ENCODE measurements at places on chromosomes 1 and 21.

GRCh38 chr1:221992427-221992826, 250.5 kb upstream of the DUSP10 start:
- no peak for DNase-seq

GRCh38 chr1:66266756-66267155, 267.2 kb upstream of the SGIP1 start:
- no peak for DNase-seq

- peak; percentile 99 for DNase-seq
These were observed 384 bp upstream of the SMG7 start for GRCh38 chr1:183471743-183472487.

DNA sequence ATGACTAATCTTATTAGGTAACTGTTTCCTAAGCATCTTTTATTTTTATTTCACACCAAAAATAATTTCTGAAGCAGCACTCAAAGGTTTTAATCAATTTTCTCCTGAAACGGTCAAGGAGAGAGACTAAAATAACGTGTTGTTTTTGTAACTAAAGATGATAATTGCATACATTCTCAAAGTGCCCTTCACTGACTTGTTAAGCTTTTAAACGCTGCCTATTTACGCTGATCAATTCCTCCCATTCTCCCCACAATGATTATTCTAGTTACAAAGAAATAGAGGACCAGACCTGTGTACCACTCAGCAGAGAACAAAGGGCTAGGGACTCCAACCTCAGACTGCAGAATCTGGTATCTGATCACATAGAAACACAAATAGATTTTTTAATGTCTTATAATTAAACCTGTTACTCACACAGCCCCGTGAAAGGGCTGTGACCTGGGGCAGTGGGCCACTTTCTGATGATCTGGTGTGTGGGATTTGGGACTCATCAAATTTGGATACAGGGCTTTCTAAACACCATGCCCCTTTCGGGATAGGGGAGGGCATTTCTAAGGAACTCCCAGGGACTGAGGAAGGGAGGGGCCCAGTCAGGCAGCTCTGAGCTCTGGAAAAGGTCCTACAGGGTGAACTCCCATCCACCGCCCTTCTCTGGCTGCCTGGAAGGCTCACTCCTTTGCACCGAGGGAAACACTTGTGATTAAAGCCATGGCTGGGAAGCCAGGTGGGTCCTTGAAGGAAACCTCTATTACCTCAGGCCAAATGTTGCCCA, 65.2 kb downstream of the BCAR3 start:
- no peak for DNase-seq

GRCh38 chr1:19101244-19101643, 108.8 kb downstream of the UBR4 start:
- no peak for DNase-seq

DNA sequence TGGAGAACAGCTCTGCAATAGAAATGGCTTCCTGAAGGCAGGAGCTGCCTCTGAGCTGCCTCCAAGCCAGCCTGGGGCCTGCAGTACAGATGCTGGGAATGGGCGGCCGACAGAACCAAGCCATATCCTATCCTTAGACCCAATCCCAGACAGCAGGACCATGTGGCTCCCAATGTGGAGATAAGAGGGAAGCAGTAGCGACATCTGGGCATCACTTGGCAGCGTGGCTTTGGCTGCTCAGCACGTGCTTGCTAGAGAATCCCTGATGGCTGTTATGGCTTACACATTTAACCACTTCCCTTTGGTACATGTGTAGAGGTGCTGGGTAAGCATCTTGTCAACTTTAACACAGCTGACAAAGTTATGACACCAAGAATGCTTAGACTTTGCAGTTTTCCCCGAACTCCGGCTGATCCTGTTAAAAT, 87.7 kb downstream of the MAN1C1 start:
- DNase-seq: peak; percentile 53

- DNase-seq: no peak
These were observed 342.4 kb downstream of the VAV3 start for GRCh38 chr1:107622535-107622934.

DNA sequence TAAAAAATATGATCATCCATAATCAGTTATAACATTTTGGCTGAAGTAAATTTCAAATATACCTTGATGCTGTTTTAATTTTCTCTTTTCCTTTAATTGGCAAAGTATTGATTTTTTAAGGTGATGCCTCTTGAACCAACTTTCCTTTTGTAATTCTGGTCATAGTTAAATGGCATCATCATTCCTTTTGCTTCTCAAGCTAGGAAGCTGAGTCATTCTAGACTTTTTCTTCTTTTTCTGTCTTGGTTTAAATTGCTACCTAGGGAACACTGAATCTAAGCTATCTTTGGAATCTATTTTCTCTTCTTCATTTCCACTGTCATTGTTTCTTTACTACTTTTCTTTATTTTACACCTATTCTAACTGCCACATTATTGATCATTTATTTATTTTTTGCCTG, 162.7 kb downstream of the HMCN1 start:
- no peak for DNase-seq

GRCh38 chr1:6942990-6943389, 157.7 kb downstream of the CAMTA1 start:
- DNase-seq: no peak

DNA sequence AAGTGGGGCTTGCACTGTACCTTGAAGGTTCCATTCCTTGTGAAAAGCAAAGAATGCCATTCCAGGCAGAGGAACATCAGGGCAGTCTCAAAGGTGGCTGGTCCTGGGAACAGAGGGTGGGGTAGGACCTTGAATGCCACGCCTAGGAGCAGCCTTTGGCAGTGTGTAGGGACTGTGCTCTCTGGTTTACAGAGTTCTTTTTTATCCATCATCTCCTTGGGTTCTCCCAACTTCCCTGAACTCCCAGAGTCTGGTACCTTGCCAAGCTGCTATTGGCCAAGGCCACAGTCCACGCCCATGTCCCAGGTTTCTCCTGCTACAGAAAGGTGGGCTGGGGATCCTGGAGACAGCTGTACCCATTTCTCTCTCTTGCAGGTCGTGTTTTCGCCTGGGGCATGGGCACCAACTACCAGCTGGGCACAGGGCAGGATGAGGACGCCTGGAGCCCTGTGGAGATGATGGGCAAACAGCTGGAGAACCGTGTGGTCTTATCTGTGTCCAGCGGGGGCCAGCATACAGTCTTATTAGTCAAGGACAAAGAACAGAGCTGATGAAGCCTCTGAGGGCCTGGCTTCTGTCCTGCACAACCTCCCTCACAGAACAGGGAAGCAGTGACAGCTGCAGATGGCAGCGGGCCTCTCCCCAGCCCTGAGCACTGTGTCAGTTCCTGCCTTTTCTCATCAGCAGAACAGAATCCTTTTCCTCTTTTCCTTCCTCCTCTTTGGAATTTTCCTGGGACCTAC, 15.3 kb upstream of the TRNAU1AP start:
- DNase-seq: peak; percentile 44

DNA sequence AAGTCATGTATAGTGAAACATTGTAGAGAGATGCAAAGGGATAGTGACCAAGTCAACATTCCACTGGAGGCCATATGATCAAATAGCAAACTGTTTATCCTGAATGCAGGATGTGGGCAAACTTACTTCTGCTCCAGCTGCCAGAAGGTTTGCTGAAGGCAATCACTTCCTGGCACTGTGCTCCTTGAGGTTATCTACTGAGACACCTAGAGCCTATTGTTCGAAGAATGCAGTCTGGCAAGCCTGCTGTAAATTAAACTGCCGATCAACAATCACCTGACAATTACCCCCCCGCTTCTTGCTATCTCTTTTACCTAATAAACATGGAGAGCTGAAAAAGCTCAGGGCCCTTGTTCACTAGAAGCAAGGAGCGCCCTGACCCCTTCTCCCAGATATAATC, 139.4 kb upstream of the B3GALT2 start:
- no peak for DNase-seq

- peak; percentile 71 for DNase-seq
These were observed 1079.1 kb downstream of the ADGRL2 start for GRCh38 chr1:82879701-82880305.

- DNase-seq: peak; percentile 45
These were observed 57.8 kb upstream of the BCAR3 start for GRCh38 chr1:93739472-93739871.

- DNase-seq: no peak
These were observed 630 bp upstream of the LHX9 start for GRCh38 chr1:197916500-197916983.

GRCh38 chr1:5394111-5394510, 598.1 kb downstream of the NPHP4 start:
- no peak for DNase-seq

DNA sequence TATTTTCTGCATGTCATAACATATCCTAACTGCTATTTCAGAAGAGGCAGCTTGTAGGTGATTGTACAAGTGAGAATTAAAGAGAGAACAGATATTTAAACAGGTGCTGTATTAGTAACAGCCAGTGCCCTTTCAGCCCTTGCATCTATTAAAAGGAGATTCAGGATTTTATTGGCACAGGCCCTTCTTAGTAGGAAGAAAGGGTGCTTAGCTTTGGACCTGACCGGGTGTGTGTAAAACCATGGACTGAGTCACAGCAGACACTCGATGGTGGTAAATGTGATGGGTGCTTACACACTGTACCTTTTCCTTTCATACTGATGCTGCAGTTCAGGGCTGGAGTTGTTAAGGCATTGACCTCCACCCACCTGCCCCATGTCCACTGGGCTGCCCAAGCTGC, 12.7 kb upstream of the CD101 start:
- DNase-seq: no peak

- DNase-seq: no peak
These were observed 103.8 kb downstream of the BRINP3 start for GRCh38 chr1:190373705-190374336.

GRCh38 chr1:243705585-243705984, 144.5 kb downstream of the AKT3 start:
- no peak for DNase-seq

DNA sequence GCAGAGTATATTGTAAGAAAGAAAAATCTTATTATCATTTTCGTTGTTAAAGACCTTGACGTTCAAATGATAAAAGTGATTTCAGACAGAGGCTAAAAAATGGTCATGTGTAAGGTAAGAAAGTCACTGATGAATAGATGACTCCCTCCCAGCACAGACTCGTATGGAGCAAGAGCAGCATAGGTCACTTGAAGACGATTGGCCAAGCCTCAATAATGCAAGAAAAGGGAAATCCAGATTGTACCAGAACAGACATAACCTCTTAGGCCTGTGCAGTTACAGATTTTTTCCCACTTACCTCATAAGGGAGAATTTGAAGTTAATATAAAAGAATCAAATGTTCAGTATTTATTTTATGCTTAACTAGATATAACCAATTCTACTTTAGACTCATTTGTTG, 16.3 kb upstream of the OLFML2B start:
- DNase-seq: no peak

DNA sequence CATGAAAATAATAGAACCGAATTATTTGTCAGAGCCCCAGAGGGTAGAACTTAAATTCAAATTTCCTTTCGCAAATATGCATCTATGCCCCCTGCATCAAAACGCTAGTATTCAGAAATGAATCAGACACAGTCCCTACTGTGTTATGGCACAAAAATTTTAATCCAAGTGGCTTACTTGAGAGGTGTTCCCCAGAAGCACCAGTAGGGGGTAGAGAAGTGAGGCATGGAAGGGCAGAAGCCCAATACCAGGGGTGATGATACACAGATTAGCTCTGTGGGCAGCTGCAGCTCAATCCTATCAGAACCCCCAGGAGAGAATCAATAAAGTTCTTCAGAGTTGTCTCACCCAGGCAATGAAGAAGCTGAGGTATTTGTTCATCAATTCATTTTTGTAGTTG, 342.2 kb downstream of the OMA1 start:
- no peak for DNase-seq

GRCh38 chr1:7232441-7233236, 447.4 kb downstream of the CAMTA1 start:
- no peak for DNase-seq

- DNase-seq: peak; percentile 12
These were observed 9.4 kb upstream of the NHLH1 start for GRCh38 chr1:160357286-160358002.

- peak; percentile 61 for DNase-seq
These were observed 33.8 kb downstream of the DUSP10 start for GRCh38 chr1:221708076-221708571.

DNA sequence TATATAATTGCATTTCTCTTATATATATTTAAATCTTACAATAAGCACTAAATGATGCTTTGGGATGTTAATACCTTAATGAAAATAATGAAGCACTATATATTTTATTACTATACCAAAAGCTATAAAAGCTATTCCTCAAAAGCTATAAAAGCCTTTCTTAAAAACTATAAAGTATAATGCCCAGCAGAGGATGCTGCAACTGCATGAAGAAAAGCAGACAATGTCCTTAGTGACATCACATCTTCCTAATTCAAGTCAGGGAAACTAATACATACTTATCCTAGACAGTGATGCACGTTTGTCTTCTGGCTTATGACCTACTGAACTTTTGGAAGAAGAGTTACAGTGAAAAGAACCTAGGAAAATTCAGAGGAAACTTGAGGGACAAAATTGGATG, 13.6 kb upstream of the C1orf185 start:
- no peak for DNase-seq

DNA sequence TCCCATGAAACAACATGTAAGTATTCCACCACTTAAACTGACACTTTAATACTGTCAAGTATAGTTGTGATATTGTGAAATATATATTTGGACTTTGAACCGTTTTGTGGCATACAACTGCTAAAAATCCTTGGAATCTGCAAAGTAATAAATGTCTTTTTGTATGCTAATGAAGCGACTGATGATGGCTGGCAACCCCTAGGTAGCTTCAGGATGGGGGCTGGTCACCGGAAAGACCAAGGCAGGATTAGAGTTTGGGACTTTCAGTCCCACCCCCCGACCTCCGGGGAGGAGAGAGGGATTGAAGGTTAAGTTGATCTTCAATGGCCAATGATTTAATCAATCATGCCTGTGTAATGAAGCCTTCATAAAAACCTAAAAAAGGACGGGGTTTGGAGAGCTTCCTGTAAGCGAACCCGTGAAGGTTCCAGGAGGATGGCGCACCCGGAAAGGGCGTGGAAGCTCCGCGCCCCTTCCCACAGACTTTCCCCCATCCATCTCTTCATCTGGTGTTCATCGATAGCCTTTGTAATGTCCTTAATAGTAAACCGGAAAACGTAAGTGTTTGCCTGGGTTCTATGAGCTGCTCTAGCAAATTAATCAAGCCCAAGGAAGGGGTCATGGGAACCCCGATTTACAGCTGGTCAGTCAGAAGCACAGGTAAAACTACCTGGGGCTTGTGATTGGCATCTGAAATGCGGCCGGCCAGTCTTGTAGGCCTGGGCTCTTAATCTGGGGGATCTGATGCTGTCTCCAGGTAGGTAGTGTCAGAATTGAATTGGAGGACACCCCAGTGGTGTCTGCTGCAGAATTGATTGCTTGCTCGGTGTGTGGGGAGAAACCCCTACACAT, 1.8 kb upstream of the ZNF281 start:
- no peak for DNase-seq

- no peak for DNase-seq
These were observed 34.9 kb downstream of the GPR3 start for GRCh38 chr1:27427329-27427728.
